Occipital lobe (tissue), 3 donors: ENCODE measurements at places on chromosomes 12 and 14.

- DNase-seq: no peak
Observed at GRCh38 chr14:68932231-68932630, 46.9 kb downstream of the ACTN1 start.

- DNase-seq: no peak
Observed at GRCh38 chr12:119446459-119446858, 111.9 kb downstream of the CCDC60 start.

- DNase-seq: peak; percentile 86
Observed at GRCh38 chr12:13390381-13390861, 193.9 kb downstream of the EMP1 start.

GRCh38 chr12:92034858-92035401, 110.7 kb downstream of the BTG1 start:
- peak; percentile 22 for DNase-seq

DNA sequence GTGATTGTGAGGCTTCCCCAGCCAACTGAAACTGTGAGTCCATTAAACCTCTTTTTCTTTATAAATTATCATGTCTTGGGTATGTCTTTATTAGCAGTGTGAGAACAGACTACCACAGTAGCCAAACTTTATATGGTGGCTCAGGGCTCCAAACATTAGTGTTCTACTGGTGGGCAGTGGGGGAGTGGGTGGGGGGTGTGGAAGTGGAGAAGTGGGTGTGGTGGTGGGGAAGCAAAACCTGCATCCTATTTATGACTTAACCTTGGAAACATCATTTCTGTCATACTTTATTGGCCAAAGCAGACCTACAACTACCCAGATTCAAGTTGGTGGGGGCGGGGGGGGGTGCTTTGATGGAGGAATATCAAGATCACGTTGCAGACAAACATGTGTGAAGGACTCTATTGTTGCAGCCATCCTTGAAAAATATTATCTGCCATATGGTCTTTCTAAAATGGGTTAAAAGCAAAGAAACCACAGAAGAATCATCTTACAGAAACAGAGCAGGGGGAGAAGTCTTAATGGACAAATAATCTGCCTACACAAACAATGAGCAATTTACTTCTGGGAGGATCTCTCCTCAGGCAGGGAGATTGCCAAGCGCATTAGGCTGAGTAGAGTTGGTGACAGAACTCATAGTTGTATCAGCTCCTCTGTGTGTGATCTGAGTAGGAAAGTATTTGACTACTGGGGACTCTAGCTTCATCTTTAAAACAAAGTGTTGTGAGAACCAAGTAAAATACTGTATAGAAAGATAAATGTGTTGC, 1.4 kb upstream of the PWP1 start:
- no peak for DNase-seq

GRCh38 chr12:79020106-79020505, 155.5 kb downstream of the SYT1 start:
- DNase-seq: no peak

DNA sequence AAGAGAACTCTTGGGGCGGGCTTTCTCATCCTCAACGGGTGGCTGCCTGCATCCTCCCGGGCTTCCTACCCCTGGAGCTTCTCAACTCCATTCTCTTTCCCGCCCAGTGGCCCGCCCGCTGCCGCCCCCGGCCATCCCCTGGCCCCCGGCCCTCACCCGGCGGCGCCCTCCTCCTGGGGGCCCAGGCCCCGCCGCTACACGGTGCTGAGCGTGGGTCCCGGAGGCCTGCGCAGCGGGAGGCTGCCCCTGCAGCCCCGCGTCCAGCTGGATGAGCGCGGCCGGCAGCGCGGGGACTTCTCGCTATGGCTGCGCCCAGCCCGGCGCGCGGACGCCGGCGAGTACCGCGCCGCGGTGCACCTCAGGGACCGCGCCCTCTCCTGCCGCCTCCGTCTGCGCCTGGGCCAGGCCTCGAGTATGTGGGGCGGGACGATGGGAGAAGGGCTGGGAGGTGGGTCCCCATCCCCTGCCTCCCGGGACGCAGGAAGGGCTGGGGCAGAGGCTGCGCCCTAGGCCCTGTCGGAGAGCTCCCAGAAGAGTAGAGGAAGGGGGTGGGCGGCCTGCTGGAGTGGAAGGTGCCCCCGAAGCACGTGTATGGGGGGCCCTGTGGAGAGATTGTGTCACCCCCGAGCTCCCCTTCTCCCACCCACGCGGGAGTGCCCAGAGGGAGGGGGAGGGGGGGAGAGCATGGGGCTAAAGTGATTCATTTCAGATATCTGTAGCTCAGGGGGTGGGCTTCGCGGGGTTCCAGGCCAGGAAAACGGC, 1.5 kb downstream of the LAG3 start:
- no peak for DNase-seq

DNA sequence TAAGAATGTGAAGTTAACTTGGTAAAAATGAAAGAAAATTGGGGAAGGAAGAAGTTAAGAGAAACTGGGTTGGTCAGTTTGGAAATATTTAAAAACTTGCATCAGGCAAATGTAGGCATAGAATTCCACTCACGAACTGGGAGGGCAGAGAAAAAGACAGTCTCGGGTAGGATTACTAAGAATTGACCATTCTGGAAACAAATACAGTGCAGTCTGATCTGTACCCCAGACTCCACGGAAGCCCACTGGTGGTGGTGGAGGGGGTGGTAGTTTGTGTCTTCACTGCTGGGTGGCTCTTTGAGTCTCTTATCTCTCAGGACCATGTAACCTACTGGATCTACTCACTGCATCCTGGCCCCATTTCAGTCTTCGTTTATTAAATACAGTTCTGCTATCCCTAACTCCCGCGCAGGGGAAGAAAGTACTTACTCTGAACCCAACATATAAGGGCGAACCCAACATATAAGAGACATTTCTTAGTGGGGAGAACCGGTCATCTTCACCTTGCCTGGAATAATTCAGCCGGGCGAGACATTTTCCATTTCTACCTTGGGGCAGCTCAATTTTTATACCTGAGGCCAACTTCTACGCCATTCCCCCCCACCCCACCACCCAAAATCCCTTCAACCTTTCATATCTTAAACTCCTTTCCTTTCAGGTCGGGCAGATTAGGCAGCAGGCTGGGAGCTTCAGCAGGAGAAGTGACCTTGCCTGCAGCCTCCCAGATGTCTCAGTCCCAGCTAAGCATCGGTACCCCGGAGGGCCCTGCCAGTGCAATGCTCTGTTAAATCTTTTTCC, 1.7 kb downstream of the SLC2A3 start:
- no peak for DNase-seq

DNA sequence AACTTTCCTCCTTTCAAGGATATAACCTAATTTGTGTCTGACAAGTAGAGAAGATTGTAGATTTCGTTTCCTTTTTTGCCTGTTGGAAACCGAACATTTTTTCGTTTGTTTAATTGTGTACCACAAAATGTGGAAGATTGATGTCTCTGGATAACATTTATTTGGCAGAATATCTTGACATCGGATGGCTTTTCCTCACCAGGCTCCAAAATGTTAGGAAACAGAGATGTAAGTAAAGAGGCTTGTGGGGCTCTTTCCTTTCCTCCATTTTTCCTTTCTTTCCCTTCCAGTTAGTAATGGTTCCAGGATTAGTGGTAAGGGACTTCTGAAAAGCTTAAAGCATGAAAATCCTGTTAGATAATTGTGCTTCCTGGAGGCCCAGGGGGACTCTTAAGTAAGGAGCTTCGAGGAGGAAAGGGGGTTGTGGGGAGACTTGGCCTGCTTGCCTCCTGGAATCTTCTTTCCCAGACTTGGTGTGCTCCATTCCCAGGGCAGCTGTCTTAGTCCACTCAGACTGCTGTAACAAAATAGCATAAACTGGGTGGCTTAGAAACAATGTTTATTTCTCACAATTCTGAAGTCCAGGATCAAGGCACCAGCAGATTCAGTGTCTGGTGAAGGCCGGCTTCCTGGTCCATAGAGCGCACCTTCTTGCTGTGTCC, 243.1 kb upstream of the PWP1 start:
- no peak for DNase-seq

- no peak for DNase-seq
Observed at GRCh38 chr14:58282925-58283593, 15.3 kb upstream of the ARID4A start.

GRCh38 chr14:72600551-72601330, 293.2 kb downstream of the DPF3 start:
- no peak for DNase-seq

DNA sequence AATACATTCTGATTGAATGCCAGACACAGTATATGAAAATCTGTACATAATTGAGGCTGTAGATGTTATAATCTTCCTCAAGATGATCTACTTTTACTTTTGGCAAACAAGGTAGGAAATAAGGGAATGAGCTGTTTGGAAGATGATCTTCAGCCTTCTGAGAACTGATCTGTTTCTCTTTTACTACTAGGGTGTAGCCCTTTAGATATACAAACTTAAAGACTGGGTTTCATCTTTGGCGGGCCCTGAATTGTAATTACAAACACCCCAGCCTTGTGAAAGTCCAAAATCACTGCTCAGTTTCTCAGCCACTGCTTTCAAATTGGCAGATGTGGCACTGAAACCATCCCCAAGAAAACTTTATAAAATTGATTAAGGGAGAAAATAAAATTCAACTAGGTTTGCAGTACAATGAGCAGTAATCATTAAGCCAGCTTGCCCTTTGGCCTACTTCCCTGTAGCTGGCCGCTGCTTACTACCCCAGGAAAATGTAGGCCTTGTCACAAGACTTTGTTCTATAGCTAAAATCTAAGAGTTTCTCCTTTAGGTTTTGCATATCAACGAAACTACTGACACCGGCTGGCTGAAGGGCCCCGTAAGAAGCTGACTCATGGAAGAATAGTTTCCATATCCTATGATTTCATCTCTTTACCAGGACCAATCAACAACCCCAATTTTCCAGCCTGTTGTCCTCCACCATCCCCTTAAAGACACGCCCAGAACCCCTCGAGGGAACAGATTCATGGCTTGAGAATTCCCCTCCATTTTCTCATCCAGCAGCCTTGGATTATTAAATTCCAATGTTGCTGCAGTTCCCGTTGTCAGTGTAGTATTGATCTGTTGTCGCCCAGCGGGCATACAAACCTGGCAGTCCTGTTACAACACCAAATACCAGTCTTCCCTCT, 210.8 kb downstream of the PCNX1 start:
- DNase-seq: no peak

- no peak for DNase-seq
Observed at GRCh38 chr12:108611884-108612415, 14.1 kb upstream of the TMEM119 start.

DNA sequence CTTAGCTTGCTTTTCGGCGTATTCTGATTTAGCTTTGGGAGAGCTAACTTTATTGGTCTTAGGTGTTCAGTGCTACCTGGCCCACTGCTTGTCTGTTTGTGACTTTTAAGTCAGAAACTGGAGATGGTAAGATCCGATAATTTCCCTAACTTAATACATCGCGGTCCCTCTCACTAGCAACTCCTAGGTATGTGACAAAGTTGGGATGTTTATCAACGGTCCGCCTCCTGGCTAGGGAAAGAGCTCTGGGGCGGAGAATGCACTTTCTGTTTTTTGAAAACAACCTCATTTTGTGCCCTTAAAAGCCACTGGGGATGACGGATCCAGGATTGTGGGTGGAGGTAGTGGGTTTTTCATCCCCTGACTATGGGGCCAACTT, 1.2 kb downstream of the CDKN1B start:
- DNase-seq: no peak

GRCh38 chr12:14905269-14906004, 19.8 kb upstream of the MGP start:
- no peak for DNase-seq

GRCh38 chr12:54082397-54082892, 28.8 kb downstream of the HOXC4 start:
- DNase-seq: no peak

DNA sequence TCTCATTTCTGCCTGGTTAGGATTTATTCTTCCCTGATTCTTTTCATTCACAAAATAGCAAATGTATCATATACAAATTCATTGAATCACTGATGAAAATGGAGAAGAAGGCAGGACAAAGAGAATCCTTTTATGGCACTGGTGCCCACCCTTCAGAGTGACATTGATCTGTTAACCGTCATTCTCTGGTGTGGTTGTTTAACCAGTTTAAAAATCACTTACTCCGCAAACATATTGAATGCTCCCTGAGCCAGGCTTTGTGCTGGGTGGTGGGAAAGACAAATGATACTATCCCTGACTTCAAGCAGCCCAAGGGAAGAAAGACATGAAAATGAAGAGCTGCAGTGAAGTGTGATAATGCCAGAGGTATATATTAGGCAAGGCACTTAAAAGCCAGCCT, 187.5 kb upstream of the SLC38A2 start:
- no peak for DNase-seq

DNA sequence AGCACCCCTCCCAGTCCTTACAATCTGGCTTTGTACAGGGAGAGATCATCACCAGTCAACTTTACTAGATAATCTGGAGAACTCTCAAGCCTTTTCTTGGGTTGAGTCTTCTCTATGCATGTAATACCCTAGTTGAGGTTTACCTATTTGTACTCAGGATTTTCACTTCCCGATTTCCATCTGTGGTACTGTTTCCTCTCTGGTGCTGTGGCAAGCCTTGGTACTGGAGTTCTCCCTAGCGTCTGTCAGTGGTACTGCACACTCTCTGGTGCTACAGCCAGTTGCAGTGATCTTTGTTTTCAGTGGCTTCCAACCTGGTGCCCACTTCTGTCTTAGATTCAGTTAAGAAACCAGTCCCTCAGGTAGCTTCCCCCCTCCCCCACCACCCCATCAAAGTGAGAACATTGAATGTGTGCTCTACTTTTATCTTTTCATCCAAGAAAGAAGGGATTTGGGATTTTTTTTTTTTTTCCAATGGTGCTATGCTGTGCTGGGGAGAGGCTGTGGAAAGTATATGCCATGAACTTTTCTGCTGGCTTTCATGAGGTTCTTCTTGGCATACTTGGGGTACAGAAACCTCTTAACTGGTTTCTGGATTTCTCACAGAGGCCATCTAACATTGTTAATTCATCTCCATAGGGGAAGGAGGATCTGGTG, 69.4 kb upstream of the EVL start:
- DNase-seq: no peak

DNA sequence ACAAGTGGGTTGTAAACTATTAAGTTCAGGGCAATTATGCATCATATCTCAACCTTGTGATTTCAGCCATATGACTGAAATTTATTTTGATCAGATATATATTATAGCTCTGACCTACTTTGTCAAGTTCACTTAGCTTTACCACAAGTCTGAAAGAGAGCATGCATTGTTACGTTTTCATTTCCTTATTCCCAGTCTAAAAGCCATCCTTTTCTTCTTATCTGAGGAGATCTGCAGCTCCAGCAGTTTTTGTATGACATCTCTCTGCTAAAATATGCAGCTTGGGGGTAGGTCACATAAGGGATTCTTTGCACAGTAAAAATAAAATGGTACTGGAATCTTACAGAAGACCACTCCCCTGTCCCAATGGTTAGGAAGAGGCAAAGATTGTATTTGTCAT, 1682.8 kb upstream of the FLRT2 start:
- DNase-seq: no peak
